ENCODE measurements at places on chromosomes 2 and 18. TPM values are rescaled to one million over a fixed set of nuclear protein-coding genes. Genes with fewer than 3 reads are reported as not detected.
A peak's percentile ranks its signal among the peaks of the same experiment; 100 is the strongest.

- DNase-seq: peak; percentile 49
These were observed 45.0 kb downstream of the PHLPP1 start for GRCh38 chr18:62760403-62760734.

Gene CNTNAP5
- not detected for total RNA-seq

GRCh38 chr2:169493360-169493759, 14.1 kb downstream of the BBS5 start:
- DNase-seq: no peak

GRCh38 chr2:191296083-191297006, 51.1 kb downstream of the MYO1B start:
- DNase-seq: no peak

DNA sequence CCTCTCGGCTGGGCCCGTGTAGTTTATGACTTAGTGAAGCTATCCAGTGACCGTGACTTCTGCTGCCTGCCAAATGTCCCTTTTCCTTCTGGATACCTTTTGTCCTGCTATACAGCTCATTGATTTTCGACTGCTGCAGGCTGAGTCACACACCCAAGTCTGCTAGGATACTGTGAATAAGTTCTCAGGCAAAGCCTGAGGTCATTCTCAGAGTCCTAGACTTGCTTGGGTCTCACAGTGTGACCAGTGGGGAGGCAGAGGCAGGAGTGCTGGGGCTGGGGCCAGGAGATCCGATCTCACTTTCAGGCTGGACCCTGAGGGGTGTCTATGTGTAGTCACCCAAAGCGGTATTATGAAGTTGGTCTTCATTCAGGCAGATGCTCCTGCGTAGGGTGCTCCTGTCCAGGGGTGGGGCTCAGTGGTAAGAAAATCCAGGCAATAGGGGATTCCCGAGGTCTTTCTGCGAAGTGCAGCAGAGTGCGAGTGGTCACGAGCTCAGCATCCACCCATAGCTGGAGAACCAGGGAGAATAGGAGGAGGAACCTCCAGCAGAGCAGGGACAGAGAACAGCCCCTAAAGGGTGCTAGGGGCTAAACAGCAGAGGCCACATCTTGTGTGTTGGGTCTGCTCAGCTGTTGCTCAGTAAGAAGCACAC, 268.6 kb upstream of the NCKAP5 start:
- DNase-seq: no peak

Measured in neural progenitor cell (in vitro differentiated cells).